RPMI7951 (cell line): ENCODE measurements at places on chromosomes 3 and 15. TPM values are rescaled to one million over a fixed set of nuclear protein-coding genes. Genes with fewer than 3 reads are reported as not detected.

DNA sequence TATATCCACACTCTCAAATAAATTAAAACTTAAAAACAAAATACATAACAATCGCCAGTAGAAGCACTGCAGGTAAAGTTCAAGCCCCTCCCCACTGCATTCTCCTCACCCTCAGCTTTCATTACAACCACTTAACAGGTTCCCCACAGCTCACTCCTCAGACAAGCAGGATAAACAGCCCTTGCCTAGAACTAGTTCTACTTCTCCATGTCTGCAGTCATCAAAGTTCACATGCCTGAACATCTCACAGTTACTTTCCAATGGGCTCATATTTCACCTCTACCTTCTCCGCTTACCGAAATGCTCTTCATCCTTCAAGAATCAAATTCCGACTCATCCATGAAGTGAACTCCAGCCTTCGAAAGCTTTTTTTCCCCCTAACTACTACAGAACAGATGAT is 4.1 kb downstream of the YEATS2 start:
- DNase-seq, result no peak

DNA sequence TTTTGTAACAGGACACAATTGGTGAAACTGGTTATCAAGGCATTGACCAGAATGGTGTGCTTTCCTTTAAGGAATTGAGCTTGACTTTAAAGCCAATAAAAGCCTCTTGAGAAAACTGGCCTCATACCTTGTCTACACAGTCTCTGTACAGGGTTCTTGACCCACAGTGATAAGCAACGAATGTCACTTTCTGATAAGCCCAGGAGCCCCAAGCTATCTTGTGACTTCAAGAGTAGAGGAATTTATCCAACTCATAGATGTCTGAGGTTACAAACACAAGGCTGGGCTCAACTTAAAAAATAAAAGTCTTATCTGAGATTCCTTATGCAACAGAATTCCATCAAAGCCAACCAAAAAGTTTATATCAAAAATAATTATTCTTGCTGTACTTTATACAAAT is 212.1 kb downstream of the GBE1 start:
- no peak for DNase-seq

CLDN11 gene
- total RNA-seq, result 32.3 and 34.4 TPM in 2 replicates

ECT2 gene
- total RNA-seq, result 134 and 152 TPM in 2 replicates

BNC1 gene
- total RNA-seq, result 6.6 and 8.8 TPM in 2 replicates

NOX5 gene
- total RNA-seq, result 2.2 and 2.9 TPM in 2 replicates

DNA sequence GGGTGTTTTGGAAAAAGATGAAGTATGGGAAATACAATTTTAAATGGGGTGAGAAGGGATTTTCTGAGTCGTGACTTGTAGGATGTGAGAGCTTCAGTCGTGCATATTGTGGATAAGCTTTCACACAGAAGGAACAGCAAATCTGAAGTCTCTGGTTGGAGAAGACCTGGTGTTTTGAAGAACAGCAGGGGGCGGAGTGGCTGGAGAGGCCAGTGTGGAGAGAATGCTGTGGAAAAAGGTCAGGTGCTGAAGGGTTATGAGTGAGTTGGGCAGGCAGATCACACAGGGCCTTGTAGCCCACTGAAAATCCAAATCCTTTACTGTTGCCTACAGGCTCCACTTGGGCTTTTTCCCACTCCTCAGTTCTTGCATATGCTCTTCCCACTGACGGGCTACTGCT is 14.1 kb upstream of the SCAANT1 start:
- no peak for DNase-seq

GRCh38 chr15:68370768-68371151 is 61.2 kb downstream of the ITGA11 start:
- no peak for DNase-seq

CDCP1 gene
- 75.6 and 78.0 TPM in 2 replicates for total RNA-seq

- no peak for DNase-seq
These were observed 2.9 kb downstream of the SOX14 start for GRCh38 chr3:137766876-137767537.

- no peak for DNase-seq
These were observed 60.5 kb upstream of the MINAR1 start for GRCh38 chr15:79371591-79371990.

GRCh38 chr3:146115619-146116018 is 45.4 kb downstream of the PLOD2 start:
- DNase-seq, result no peak

DNA sequence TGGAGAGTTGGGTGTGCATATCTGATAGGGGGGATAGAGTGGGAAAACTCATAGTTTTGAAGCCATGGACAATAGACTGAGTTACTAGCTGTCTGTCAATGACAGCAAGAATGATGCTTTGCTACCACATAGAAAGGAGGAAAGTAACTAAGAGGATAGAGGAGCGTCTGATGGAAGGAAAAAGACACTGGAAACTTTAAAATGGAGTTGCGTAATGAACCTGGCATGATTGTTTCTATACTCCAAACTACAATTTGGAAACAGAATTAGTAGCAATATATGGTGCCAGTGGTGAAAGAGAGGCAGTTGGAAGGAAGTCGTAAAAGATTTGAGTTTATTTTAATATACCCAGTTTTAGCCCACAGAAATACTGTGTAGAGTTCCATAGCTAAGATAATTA is 163.6 kb downstream of the TUSC7 start:
- no peak for DNase-seq

DNA sequence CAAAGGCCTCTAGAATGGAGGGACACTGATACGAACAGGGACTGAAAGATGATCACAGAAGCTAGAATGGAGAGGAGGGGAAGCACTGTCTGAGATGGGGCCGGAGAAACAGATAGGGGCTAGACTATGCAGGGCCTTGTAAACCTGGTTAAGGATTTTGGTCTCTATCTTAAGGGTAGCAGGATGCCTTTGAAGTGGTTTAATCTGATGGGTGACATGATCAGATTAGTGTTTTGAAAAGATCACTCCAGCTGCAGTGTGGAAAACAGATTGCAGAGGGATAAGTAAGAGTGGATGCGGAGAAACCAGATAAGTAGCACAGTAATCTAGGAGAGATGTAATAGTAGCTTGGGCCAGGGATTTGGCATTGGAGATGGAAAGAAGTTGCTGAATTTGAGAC is 108.1 kb downstream of the RSRC1 start:
- DNase-seq, result no peak

RHCG gene
- not detected in 2 replicates for total RNA-seq

- DNase-seq, result peak; percentile 44
These were observed 618.5 kb upstream of the BCHE start for GRCh38 chr3:166455744-166456143.

GRCh38 chr3:71577011-71577410 is 6.5 kb downstream of the FOXP1 start:
- DNase-seq, result no peak

DNA sequence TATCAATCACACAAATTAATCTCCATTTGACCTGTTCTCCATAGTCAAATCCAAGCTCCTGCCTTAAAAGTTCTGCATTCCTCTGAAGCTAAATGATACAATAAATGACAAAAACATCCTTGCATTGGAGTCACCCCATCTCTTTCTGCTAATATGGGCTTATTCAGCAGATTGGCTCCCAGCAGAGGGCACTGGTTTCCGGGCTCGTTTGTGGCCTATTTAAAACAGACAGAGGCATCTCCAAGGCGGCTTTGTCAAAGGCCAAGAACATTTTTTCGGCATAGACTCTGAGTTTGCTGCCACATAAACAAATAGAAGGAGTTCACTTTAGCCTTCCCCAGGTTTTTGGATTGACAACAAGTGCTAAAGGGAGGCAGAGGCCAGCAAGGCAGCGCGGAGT is 204.4 kb upstream of the RASGRP1 start:
- DNase-seq, result peak; percentile 75
